ENCODE measurements at places on chromosomes 6 and 20.

DNA sequence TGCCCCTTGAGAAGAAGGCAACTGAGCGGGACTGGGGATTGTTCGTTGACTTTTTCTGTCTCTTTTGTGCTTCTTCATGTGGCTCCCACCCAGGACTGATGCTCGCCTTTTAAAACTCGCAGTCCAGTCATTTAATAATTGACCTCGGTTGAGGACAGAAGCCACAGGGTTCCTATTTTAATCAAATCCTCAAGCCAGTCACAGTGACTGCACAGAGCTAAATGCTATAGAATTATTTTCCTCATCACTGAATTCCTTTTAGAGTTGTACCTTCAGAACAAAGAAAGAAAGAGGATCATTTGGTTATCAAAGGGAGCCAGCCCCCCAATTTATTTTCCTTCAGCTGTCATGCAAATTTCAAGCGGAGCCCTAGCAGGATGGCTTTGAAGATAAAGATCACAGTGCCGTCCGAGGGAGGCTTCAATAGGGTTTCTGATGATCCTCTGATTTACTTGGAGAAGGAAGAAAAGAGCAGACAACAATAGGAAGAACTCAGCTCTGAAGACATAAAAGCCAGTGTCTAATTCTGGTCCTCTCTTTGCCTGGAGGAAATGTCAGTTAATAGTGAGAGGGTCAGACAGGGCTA lies 186.6 kb downstream of the DOK5 start:
- no peak for DNase-seq

DNA sequence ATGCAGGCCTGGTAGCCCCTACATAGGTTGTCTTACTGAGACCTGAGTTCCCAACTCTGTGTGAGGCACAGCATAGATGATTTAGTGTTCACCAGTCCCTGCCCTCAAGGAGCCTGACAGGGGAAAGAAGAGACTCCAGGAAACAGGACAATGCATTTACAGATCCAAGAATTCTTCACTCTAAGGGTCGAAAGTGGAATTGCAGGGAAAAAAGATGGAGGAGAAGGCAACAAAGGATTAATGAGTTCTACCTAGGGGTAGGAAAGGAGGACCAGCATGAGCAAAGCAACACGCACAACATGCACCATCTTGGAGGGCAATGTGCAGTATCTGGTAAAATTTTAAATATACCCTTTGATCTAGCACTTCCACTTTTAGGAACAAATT lies 5.9 kb downstream of the SPAG4 start:
- DNase-seq: no peak

DNA sequence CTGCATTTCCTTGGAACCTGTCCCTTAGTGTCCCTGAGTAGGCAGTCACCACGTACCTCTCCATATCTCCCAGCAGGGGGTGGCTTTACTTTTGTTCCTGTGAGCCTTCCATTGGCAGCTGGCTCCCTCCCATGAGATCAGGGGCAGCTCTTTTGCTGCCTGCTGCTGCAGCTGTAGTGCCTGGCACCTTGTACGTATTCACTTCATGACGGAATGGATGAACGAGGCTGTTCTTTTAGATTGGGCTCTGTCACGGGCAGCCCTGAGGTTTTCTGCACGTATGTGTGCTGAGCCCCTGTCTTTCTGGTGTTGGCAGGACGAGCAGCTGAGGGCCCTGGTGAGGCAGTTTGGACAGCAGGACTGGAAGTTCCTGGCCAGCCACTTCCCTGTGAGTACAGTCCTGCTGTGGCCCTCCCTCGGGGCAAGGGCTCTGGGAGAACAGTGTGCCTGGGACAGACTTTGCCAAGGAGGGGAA lies 14.6 kb downstream of the MYBL2 start:
- no peak for DNase-seq

GRCh38 chr6:15263780-15264374 lies 18.0 kb downstream of the JARID2 start:
- DNase-seq: no peak

DNA sequence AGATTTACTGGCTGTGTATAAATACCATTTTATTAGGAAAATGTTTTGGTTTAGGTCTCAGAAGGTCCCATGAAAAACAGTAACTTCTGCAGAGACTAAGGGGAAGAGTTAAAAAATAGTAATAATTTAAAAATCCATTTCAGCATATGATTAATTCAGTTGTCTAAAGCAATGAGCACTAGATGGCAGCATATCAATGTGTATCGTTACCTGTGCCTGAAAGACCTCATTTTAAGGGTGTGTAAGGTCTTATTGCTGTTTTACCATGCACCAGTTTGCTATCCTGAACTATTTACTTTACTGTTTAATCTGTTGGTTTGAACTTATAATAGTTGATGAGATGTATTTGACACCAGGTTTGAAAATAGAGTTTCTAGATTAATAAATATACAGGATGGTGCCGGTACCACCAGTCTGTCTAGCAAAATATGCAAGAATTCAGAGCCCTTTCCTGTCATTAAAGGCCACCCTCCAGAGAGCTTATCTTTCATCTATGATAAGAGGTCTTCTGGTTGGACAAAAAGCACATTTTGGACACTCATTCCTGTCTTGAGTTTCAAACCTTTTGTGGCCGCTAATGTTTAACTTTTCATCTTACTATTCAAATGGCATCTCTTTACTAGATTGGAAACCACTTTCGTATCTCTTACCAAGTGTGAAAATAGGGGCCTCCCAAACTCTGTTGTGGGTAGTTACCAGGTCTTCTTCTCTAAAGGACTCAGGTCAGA lies 8.9 kb upstream of the AHI1 start:
- DNase-seq: no peak

DNA sequence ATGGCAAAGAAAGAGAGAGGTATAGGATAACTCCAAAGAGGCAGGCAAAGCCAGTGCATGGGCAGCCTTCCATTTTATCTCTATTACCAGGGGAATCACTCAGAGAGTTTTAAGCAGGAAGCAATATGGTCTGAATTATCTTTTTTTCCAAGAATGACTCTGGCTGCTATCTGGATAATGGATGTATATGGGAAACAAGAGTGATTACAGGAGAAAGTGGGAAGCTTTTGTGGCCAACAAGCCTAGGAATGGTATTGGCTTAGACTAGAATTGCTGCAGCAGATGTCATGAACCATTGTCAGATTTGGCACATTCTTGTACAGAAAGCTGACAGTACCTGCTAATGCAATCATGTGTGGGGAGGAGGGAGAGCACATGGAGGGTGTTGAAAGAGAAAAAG lies 73.0 kb upstream of the BTBD3 start:
- no peak for DNase-seq

DNA sequence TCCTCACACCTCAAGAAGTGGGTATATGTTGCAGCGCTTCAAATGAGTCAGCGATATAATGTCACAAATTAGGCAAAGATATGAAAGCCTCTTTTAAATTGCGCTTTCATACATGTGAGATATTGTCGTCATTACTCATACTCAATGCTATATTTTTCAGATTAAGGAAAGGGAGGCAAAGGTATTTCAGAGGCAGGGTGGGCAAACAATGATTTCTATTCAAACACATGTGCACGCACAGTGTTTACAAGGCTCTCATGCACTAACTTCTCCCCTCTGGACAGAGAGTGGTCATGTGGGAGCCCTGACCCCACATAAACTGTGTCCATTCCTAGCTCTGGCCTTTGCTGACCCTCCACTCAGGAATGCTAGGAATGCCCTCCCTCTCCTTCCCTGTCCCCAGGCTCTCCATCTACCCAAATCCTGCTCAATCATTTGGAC lies 112.1 kb upstream of the TMEM170B start:
- DNase-seq: no peak

- no peak for DNase-seq
These were observed 245.2 kb downstream of the CDH26 start for GRCh38 chr20:60203451-60203850.

- no peak for DNase-seq
These were observed 101.8 kb upstream of the SGK1 start for GRCh38 chr6:134419716-134420115.

GRCh38 chr6:154433477-154434241 lies 76.8 kb downstream of the CNKSR3 start:
- no peak for DNase-seq

DNA sequence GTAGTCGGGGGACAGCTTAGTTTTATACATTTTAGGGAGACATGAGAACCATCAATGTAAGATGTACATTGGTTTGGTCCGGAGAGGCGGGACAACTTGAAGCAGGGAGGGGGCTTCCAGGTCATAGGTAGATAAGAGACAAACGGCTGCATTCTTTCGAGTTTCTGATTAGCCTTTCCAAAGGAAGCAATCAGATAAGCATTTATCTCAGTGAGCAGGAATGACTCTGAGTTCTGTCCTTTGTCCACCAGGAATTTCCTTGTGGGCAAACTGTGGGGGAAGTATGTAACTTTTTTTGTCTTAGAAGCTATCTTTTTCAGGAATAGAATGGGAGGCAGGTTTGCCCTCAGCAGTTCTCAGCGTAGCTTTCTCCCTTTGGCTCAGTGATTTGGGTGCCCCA lies 1.4 kb downstream of the YTHDF1 start:
- DNase-seq: no peak

DNA sequence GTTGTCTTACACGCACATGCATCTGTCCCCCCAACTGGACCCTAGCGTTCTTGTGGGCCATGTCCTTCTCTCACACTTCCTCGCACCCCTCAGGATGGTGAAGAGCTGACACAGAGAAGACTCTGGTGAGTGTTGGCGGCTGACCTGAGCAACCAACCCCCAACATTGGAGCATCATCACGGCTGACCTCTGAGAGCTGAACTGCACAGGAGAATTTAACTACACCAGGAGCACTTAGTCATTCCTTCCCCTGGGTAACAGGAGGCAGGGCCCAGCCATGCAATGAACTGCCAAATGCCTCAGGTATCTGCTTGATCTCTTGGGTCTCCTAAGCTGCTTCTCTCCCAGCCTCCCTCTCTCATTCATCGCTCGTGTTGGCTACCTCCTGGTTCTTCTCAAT lies 88.5 kb downstream of the PSMG4 start:
- DNase-seq: no peak

- DNase-seq: no peak
These were observed 6.7 kb downstream of the TEAD3 start for GRCh38 chr6:35489995-35490791.

GRCh38 chr20:24421071-24421470 lies 48.4 kb upstream of the SYNDIG1 start:
- no peak for DNase-seq
